ENCODE measurements at places on chromosomes 7 and 10.

DNA sequence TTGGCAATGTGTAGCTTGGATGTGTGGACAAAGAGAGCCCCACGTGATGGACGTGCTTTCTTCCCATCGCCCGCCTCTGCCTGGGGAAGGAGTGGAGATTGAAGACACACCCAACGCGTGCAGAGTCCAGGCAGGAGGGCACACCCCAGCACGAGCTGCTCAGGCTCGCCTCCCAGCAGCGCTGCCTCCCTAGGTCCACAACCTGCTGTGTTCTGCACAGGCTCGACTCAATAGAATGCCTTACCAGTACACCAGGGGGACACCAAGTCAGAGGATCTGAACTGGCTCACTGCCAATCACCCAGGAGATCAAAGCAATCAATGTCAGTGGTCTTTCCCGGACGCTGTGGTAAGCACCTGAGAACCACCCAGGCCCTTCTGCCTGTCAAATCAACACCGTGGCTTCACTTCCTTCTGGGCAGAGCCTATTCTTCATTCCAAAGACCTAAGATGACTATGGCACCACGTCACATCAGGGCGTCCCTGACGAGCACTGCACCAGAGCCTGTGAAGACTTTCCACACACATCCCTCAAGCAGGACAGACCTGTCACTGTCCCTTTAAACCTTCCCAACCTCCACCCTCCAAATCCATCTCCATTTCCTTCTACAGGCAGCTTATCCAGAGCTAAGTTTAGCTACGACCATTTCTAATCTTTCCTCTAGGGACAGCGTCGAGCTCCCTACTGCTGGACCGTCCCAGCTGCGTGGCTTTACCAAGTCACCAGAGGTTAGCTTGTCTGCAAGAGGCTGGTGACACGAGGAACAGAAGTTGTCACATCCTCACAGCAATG lies 72.3 kb downstream of the AMZ1 start:
- DNase-seq = peak; percentile 90

GRCh38 chr7:41925946-41926345 lies 223.1 kb upstream of the INHBA start:
- DNase-seq = no peak

- no peak for DNase-seq
Measured at GRCh38 chr10:120145107-120145506, 252.6 kb downstream of the SEC23IP start.

GRCh38 chr10:23191764-23192711 lies at the start of gene PTF1A:
PTF1A (plus strand) TSS chr10:23192312; CDS start chr10:23192531, 219 bp downstream.
- peak; percentile 1 for DNase-seq

DNA sequence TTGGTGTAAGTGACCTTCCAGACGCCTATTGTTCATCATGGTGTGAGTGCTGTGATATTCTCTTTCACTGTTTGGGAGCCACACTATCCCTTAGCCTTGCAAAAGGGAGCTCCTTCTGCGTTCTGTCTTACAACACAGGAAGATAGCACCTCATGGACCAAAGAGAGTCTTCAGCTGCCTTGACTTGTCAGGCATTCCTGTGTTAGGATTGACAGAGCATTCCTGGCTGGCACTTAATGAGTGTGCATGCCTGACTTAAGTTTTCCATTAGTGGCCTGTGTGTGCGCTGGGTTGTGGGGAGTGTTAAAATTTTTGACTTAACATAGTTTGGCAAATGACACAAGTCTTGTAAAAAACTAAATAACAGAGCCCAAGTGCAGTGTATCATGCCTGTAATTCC lies 21.9 kb upstream of the MSRB2 start:
- no peak for DNase-seq

GRCh38 chr10:97572214-97572989 lies at the start of gene ANKRD2:
ANKRD2 (plus strand) TSS chr10:97572779; CDS start chr10:97572789, 10 bp downstream.
- DNase-seq = peak; percentile 61

DNA sequence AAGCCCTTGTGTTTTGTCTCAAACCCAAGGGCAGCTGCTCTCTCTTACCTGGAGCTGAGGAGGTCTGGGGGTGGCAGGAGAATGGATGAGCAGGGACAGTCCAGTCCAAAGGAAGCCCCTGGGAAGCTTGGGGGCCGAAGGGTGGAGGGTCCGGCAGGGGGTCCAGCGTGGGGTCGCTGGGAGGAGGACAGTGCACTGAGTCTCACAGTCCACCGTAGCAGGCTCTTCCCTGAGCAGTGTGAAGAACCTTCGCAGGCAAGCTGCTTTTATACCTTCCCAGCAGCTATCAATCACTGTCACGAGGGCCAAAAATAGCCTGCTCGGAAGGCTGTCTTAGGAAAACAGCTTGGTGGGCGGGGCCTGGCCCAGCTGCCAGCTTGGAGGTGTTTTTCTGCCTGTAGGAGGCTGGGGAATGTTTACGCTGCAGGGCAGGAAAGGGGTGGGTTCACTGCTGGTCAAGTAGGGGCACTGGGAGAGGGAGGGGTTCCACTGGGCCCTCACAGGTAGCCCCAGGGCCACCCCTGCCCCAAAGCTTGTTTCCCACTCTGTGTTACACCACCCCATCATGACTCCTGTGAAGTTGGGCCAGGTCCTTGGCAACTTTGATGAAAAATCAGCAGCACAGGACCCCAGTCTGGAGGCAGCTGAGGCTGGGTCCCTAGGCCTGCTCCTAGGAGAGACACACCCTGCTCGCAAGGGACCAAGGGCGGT lies at the start of gene DEPP1:
Gene DEPP1 (minus strand): TSS at position 240 of the 711 bp plus-strand sequence. CDS start 779 bp downstream, outside the sequence.
- peak; percentile 95 for DNase-seq

- peak; percentile 10 for DNase-seq
Measured at GRCh38 chr10:54614072-54614471, 187.0 kb downstream of the PCDH15 start.

- no peak for DNase-seq
Measured at GRCh38 chr7:45606931-45607330, 32.8 kb downstream of the ADCY1 start.
